ENCODE measurements at places on chromosomes 5 and 9.

DNA sequence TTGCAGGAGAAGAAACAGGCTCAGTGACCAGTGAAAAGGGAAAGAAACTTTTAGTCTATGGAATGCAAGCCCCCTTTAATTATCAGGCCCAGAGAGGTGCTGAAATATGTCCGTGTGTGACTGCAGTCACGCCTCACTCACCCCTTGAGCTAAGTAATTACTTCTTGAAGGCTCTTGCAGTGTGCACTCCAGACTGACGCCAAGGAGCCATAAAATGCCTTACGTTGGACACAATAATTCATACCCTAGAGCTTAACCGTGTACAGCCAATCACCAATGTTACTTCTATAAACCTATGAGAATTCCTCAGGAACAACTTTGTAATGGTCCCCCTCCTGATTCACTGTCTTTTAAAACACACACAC is 242.2 kb downstream of the SYK start:
- DNase-seq, result no peak

- no peak for DNase-seq
These were observed 346 bp downstream of the ATOX1 start for GRCh38 chr5:151758141-151758429.

GRCh38 chr9:132283863-132284262 is 70.9 kb downstream of the SETX start:
- DNase-seq, result no peak

GRCh38 chr9:135126451-135127187 is 39.2 kb downstream of the OLFM1 start:
- no peak for DNase-seq

GRCh38 chr9:14326264-14326826 is 12.4 kb upstream of the NFIB start:
- no peak for DNase-seq

GRCh38 chr5:24749701-24750100 is 104.9 kb upstream of the CDH10 start:
- no peak for DNase-seq

DNA sequence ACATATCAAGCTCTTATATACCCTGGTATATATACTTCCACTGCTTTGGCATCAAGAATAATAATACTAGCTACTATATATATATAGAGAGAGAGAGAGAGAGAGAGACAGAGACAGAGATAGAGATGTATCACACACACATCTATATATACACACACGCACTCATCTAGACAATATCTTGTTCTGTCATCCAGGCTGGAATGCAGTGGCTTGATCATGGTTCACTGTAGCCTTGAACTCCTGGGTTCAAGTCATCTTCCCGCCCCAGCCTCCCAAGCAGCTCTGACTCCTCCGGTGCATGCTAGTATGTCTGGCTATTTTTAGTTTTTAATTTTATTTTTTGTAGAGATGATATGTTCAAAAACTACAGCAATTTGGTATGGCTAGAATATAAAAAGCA is 22.5 kb downstream of the ANKHD1 start:
- no peak for DNase-seq

DNA sequence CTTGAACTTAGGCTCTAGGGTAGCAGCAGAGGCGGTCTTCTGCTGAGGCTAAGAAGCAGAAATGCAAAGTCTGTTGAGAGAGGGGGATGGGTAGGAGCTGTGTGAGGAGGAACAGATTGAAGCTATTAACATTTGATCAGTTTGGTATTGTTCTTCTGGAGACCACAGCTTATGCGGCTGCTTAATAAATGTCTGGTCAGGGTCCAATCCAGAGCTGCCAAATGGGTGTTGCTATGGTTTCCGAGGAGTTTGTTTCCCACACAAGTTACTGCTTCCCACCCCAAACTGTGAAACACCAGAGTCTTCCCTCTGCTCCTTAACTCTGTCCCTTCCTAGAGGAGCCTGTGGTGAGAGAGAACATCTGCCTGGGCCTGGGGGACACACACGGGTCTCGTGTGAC is 142.2 kb upstream of the KLF4 start:
- no peak for DNase-seq

- no peak for DNase-seq
These were observed 718.0 kb upstream of the CDH10 start for GRCh38 chr5:25362799-25363198.

DNA sequence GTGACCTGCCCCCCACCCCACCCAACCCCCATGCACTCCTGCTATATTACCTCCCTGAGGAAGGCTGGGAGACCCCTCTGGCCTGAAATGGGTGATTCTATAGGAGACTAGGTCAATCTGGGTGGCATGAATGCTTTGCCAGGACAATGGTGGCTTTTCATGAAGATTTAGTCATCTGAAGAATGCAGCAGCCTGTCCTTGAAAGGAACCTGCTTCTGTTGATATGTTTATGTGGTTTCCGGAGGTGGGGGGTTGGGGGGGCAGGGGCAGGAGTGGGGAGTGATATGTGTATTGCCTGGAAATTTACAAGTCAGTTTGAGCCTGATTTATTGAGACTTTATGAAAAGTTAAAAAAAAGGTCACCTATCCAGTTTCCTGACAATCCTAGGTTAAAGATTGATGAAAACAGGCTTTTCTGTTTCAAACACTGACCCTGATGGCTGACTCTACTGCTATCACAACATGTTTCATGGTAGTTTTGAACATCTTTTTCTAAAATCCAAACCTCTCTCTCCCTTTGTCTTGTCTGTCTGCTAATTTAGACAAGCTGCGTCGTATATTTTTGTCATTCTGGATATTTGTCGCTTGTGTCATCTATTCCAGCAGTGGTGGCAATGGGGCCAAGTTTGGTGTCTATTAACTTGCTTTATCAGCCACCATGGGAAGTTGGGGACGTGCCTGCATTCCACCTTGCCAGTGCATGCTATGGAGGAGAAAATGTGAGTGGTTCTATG is 153.7 kb upstream of the EGFLAM start:
- DNase-seq, result no peak

- no peak for DNase-seq
These were observed 69.0 kb downstream of the TJP2 start for GRCh38 chr9:69243116-69243515.

DNA sequence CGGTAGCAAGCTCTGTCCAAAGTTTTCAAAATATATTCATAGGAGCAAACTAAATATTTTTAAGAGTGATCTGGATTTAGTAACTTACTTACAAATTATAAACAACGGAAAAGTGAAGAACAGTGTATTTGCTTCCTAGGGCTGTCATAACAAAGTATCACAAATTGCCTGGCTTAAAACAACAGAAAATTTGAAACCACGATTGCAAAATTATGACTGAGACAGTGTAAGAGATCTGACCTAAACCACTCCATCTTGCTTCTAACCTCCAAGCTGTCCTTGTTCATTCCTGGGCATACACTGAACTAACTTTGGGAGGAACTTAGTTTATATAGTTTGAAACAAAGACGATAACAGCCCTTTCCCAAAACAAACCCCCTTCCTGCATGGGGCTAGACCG is 202.0 kb upstream of the CDH6 start:
- DNase-seq, result no peak

- no peak for DNase-seq
These were observed 64.3 kb upstream of the BOD1 start for GRCh38 chr5:173680660-173681242.

DNA sequence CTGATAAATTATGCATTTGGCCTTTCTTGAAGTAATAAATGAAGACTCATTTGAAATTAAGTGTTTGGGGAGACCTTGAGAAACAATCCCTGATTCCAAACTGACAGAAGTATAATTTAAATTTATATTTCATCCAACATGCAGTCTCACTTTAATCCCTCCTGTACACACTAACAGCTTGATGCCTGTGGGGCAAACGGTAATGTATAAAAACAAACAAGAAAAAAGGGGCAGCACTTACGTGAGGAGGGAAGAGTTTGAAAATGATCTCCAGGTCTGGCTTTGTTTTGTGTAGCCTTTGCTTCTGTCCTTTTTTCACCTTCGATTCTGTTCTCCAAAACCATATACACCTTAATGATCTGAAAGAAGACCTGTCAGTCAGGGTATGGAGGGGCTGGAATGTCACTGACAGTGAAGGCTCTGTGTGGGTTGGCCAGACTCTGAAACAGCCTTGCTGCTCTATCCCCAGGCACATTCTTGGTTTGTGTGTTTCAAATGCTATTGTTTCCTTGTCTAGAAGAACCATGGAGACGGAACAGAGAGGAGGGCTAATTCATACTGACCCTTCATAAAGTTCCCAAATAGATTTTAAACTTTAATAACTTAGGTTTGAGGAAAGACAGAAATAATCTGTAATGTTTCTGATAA is 338.2 kb upstream of the WWC1 start:
- no peak for DNase-seq

- no peak for DNase-seq
These were observed 64.6 kb downstream of the ABLIM3 start for GRCh38 chr5:149205625-149206523.

- DNase-seq, result no peak
These were observed 70.3 kb downstream of the ZNF366 start for GRCh38 chr5:72436796-72437471.

DNA sequence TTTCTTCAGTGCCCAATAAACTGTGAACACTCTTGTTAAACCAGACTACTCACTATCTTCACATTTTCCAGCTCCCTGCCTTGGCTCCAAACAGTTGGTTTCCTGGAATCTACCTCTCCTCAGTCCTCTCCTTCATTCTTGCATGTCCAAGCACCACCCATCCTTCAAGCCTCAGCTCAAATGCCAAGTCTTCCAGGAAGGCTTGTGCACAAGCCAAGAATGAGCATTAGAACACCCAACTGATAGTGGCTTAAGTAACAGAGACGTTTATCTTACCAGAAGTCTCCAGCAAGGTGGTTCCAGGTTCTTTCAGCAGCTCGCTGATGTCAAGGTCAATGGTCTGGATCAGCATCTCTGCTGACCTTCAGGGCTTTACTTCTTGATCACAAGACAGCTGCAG is 60.1 kb downstream of the PTPDC1 start:
- no peak for DNase-seq
